Effector CD4-positive, alpha-beta T cell (primary cell): ENCODE measurements at places on chromosomes 1 and 21.

DNA sequence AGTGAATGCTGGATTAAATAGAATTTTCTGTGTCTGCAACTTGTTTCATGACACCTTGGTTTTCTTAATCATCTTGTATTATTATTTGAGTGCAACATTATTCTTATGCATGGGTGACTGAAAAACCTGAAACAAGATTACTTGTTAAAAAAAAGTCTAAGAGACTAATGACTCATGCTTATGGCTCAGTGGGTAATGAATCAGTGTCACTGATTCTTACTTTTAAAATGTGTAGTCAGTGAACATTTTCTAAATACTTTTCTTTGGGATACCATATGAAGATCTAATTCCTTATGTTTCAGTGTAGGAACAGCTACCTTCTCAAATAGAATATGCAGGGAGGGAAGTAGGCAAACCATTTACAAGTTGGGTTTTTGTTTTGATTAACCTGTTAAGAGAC, 65.5 kb downstream of the PRKAA2 start:
- DNase-seq, result no peak

DNA sequence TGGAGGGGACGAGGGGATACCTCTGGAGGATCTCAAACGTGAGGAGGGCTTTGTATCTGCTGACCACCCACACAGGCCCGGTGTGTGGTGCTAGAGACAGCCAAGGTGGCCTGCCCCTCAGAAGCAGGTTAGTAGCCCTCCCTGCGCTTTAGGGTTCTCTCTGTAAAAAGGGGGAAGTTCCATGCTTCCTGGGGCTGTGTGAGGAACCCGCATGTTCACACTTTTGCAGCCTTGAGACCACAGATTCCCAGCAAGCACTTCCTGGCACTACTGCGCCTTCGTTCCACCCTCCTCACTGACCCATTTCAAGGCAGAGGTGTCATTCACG, 7.9 kb upstream of the GUCA2B start:
- DNase-seq, result no peak

- no peak for DNase-seq
Observed at GRCh38 chr1:106924360-106924759, 132.1 kb upstream of the PRMT6 start.

GRCh38 chr1:198605406-198605805, 33.4 kb upstream of the PTPRC start:
- DNase-seq, result no peak

- DNase-seq, result no peak
Observed at GRCh38 chr1:31767225-31767624, 3.1 kb upstream of the ADGRB2 start.

- DNase-seq, result no peak
Observed at GRCh38 chr1:19668888-19669287, 4.2 kb downstream of the HTR6 start.

GRCh38 chr1:183619781-183620180, 15.8 kb downstream of the ARPC5 start:
- no peak for DNase-seq

DNA sequence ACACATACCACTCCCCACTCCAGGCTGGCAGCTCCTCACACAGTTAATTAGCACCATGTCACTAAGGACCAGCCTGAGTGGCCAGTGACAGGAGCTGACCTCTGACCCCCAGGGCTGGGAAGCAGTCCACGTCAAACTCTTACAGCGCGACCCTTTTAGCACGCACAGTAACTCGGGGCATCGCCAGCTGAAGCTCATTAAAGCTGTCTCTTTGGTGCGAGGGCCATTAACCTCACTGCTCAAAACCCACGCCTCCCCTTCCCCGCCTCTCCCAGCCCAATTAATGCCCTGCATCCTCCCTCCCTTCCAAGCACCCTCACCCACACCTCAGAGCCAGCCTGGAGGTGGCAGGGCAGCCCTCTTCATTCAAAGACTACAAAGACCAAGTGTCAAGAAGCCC, 31.7 kb downstream of the DMAP1 start:
- DNase-seq, result no peak

- no peak for DNase-seq
Observed at GRCh38 chr1:162855461-162856150, 5.4 kb downstream of the CCDC190 start.

DNA sequence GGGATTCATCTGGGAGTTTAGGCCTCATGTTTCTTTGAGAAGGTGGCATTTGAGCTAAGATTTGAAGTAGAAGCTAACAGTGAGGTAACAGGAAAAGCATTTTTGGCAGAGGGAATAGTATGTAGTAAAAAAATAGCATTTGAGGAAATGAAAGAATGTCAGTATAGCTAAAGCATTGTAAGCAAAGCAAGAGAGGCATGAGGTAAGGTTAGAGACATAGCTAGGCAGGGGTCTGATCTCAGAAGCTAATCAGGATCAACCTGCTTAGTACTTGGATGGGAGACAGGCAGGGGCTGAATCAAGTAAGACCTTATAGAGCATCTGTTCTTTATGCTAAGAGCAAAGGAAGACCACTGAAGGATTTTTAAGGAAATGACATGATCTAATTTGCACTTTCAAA, 4.0 kb downstream of the POLR3C start:
- DNase-seq, result no peak

DNA sequence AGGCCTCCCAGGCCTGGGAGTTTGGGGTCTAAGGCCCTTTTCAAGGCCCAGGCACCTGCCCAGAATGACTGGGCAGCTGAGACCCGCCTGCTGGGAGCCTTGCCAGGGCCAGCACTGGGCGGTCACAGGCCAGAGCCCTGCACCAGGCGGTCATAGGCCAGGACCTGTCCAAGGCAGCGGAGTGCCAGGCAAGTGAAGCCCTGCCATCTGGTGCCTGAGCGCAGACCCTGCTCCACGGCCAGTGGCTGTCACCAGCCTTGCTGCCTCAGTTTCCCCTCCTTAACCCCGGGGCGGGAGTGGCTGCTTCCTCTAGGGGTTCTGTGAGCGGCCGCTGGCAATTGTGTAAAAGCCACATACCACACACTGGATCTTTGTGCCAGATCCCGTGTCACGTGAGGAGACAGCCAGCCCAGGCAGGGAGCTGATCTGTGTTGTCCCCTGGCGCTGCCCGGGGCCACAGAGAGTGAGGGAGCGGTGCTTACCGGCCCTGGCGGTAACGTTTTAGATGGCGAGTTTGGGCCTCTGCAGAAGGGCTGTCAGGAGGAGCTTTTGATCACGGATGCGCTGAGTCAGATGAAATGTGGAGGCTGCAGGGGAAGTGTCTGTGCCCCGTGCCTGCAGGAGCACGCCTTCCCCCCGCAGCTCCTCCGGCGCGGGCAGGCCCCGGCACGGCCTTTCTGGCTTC, 4.6 kb downstream of the COL18A1 start:
- no peak for DNase-seq

GRCh38 chr1:34406377-34406776, 229.7 kb downstream of the C1orf94 start:
- DNase-seq, result no peak

- no peak for DNase-seq
Observed at GRCh38 chr1:111745675-111746613, 6.7 kb upstream of the INKA2 start.

GRCh38 chr1:119834990-119835389, 23.7 kb upstream of the REG4 start:
- no peak for DNase-seq

GRCh38 chr1:36425791-36426190, 24.5 kb downstream of the OSCP1 start:
- DNase-seq, result no peak

DNA sequence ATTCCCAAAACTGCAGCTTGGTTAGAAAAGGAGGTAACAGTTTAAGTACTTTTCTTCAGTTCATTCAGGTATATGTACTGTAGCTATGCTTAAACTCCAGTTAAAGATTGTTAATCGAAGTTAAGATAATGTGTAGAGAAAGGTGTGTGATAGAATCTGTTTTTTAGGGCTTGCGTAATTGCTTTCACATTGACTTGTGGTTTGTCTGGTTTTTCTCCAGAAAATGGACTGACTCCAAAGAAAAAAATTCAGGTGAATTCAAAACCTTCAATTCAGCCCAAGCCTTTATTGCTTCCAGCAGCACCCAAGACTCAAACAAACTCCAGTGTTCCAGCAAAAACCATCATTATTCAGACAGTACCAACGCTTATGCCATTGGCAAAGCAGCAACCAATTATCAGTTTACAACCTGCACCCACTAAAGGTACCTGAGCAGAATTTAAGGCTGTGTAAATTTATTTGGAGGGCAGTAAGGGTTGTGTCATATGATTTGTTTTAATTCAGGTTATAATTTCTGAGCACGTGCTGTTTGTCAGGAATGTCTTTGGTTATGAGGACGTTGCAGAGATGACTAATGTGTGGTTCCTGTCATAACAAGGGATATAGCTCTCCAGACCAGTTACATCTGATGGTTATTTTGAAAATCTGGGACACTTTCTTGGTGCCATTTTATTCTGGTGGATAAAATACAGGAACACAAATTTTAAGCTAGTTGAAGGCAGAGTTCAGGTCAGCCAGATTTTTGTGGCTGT, 26.0 kb downstream of the ATF6 start:
- DNase-seq, result no peak
